ENCODE measurements at places on chromosomes 13 and 19. TPM values are rescaled to one million over a fixed set of nuclear protein-coding genes. Genes with fewer than 3 reads are reported as not detected.

The RYR1 gene
- total RNA-seq: 3.3 TPM

The NLRP5 gene
- not detected for total RNA-seq

The EDNRB gene
- total RNA-seq: not detected

The CCDC70 gene
- not detected for total RNA-seq

The ZNF177 gene
- total RNA-seq: 3.8 TPM

The PCDH8 gene
- not detected for total RNA-seq

The LTBP4 gene
- total RNA-seq: 195 TPM

The CD37 gene
- total RNA-seq: 262 TPM

The CCDC61 gene
- 21.8 TPM for total RNA-seq

The FAM216B gene
- not detected for total RNA-seq

The CYP2A7 gene
- total RNA-seq: not detected

The ZNF44 gene
- total RNA-seq: 11.8 TPM

The SLC1A6 gene
- total RNA-seq: not detected

The OR7C1 gene
- total RNA-seq: not detected

The TEKTIP1 gene
- total RNA-seq: 4.6 TPM

The CD209 gene
- not detected for total RNA-seq

The ZNF682 gene
- total RNA-seq: 13.3 TPM

Data from activated T-cell treated with anti-CD3 and anti-CD28 coated beads, Interleukin-2, amount 50 U/mL, for 72 hours (primary cell).